NCI-H1092 (cell line): ENCODE measurements at places on chromosomes 6 and 20.

- DNase-seq, result no peak
Measured at GRCh38 chr6:90222724-90223198, 73.9 kb downstream of the BACH2 start.

DNA sequence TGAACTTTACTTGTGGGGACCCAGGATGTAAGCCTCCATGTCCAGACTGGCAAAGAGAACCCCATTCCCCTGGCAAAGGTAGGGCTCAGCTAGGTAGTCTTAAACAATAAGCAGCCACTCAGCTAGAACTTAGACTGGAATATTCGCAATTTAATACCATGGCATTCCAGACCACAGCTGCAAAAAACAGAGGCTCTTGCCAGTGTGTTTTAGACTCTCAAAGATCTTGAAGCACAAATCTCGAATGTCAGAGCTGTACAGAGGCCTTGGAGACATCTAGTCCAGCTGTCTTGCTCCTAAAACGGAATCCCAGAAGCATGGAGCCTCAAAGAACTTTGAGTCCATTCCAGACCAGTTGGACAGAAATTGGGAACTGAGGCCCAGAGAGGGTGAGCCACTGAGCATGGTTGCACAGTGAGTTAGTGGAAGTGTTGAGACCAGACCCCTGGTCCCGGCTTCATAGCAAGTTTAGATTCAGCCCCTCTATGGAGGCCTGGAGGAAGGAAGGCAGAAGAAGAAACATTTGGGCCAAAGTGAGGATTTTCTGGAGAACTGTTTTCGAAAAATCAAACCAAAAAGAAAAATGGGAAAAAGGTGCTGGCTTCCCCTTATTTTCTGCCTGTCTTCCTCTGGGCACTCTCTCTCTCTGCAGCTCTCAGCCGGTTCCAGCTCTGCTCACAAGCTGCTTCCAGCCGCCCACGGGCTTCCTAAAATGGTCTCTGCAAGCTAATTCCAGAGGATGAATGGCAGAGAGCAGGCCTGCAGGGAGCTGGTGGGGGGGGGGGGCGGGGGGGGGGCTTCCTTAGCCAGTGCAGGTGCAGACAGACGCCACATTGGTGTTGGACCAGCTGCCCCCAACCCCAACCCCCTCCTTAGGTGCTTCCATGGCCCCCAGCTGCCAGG lies 32.4 kb downstream of the AAR2 start:
- DNase-seq, result no peak

DNA sequence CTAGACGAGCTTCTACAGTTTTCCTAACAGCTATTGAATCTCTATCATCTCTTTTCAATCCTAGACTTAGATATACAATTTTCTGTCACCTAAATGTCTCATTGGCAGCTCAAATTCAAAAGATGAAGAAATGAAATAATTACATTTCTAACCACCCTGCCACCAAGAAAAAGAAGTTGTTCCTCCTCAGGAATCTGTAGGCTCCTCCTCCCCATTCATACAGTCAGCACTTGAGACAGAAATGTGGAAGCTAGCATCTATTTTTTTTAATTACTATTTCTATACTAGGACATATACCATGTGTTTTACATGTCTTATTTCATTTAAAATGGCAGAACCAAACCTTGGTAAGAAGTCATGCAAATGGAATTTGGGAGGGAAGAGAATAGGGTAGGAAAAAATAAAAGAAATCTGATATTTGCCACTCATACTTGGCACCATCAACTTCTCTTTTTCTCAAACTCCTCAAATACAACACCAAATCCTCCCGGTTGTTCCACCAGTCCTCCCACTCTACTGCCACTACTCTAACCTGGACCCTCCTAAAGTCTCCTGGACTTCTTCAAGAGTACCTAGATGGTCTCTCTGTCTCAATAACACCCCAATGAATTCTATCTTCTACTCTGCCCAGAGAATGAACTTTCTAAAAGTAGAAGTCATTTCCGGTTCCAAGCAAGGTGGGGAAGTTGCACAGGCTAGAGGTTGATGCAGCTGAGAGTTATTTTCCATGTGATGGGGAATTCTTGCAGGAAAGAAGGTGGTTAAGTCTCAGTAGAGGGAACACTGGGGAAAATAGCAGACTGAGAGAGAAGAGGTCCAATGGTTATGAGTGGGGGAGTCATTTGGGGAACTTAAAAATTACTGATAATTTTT lies 54.1 kb downstream of the ATXN1 start:
- no peak for DNase-seq

DNA sequence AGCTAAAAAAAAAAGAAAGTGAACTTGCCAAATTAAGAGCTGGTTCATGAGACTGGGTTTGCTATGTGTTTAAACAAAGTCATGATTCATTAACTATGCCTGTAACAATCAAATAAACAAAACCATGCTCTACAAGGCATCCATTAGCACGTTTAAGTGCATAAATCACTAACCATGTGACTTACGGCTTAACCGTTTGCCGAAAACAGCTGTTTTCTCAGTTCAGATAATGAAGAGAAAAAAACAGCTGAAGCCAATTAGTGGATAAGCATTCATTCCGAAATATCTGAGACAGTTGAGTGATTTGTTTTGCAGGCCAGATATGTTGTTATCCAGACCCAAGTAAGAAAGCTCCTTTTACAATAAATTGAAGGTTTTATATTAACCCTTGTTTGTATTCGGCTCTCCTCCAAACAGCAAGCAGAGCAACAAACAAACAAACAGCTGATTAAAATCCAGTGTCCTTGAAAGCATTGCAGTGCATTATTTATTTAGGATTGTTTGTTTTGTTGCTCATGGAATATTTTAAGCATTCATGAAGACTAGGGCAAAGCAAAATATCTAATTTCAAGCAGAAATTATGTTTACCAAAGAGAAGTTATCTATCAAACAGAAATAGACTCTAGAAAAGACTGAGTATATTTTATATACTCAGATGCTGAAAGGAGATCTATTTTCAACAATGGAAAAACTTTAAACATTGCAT lies 343.5 kb downstream of the RFPL4B start:
- DNase-seq, result no peak
